ENCODE measurements at places on chromosomes 7 and 10. TPM values are rescaled to one million over a fixed set of nuclear protein-coding genes. Genes with fewer than 3 reads are reported as not detected.

- no peak overlapping the region for H3K27ac ChIP-seq
- H3K27me3 ChIP-seq, result no peaks in the 10 kb centered on the region
- no peaks in the 10 kb centered on the region for H3K4me1 ChIP-seq
- H3K4me3 ChIP-seq, result no peak overlapping the region
Measured at GRCh38 chr7:41592236-41592635, 110.7 kb downstream of the INHBA start.

DNA sequence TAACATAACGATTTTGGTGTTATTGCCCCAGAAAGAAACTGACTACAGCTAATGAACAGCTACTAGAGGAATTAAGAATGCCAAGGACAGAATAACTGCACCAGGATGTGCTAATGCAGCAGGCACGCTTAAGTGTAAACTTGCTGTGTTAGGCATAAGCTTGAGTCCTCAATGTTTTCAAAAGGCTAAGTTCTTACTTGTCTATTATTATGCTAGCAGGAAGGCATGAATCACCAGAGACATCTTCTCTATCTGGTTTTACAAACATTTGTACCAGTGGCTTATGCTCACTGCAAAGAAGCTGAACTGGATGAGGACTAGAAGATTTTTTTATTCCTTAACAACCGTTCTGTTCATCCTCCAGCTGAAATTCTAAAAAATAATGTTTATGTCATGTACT is 1035.3 kb downstream of the NRG3 start:
- H3K27me3 ChIP-seq, result no peaks in the 10 kb centered on the region
- H3K4me1 ChIP-seq, result no peaks in the 10 kb centered on the region
- no peak for DNase-seq
- H3K36me3 ChIP-seq, result no peaks in the 10 kb centered on the region
- no peak overlapping the region for H3K27ac ChIP-seq
- no peak overlapping the region for H3K4me3 ChIP-seq

DNA sequence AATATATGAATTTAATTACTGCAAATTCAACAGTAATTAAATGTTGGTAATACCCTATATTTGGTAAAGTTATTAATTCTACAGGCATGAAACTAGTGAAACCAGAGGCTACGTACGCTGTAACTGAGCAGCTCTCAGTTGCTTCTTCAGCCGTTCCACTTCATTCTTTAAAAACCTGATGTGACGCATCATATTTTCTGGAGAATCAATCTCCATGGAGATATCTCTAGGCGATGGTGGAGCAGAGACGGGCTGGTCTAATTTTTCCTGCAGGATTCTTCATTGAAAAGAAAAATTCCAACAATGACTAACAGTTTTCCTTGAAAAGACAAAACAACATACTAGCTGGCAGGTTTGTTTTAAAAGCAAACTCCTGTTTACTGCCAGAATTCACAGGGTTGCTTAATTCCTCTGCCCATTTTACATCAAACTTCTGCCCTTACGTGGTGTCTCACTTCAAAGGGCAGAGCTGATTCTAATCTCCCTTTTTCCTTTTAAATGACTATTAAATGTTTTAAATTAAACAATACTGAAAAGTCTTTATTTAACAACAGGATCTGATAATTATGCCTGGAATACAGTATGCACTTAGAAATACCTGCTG is 59.4 kb upstream of the MRLN start:
- H3K27ac ChIP-seq, result no peak overlapping the region
- peaks cover 76% of the 10 kb centered on the region for H3K36me3 ChIP-seq
- no peak overlapping the region for H3K4me3 ChIP-seq
- peaks cover 14% of the 10 kb centered on the region for H3K4me1 ChIP-seq
- DNase-seq, result no peak

DNA sequence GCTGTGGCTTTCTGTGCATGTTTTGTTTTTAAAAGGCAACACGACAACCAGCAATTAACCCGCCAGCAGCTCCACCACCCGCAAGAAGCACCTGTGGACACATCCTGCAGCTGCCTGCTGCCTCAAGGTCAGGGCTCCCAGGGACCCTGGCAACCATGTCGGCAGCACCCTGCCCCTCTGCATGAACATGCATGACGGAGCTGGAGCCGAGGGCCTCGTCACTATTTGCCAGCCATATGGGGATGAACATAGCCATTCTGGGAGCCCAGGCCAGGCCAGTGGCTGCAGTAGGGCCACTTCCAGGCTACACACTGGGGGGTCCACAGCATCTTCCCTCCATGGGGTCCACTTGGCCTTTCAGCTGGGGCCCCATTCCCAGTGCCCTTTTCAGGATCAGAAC is 52.9 kb downstream of the CAMK2B start:
- H3K27ac ChIP-seq, result no peak overlapping the region
- no peaks in the 10 kb centered on the region for H3K27me3 ChIP-seq
- H3K4me3 ChIP-seq, result no peak overlapping the region
- H3K36me3 ChIP-seq, result no peaks in the 10 kb centered on the region
- DNase-seq, result no peak

Gene GRID2IP
- total RNA-seq, result 0.18 TPM
